Activated naive CD8-positive, alpha-beta T cell treated with anti-CD3 and anti-CD28 coated beads, Interleukin-2, amount 10 ng/mL, durations not matched to agents 7 days and 5 days (primary cell): ENCODE measurements at places on chromosomes 6 and 20.

GRCh38 chr20:39885975-39886649 is 802.9 kb downstream of the MAFB start:
- no peak for DNase-seq

GRCh38 chr6:56335726-56336125 is 88.3 kb upstream of the COL21A1 start:
- no peak for DNase-seq

- DNase-seq = no peak
These were observed 129.0 kb downstream of the SULF2 start for GRCh38 chr20:47656318-47656717.

DNA sequence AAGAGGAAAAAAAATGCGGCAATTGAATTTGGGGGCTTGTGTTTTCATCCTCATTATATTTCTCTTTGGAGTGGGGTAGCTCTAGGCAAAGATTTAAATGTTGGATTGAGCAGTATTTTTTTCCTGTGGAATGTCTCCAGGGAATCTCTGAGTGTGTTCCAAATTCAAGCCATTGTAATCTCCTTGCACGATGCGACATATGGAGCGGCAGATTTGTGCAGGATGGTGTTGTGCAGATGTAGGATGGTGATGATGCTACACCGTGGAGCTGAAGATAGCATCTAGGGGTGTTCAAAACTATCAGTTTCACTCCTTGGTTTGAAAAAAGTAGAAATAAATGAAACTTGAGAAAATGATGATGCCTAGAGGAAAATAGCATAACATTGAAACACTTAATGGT is 777.5 kb upstream of the EPHA7 start:
- DNase-seq = no peak

- no peak for DNase-seq
These were observed 73.8 kb downstream of the EDN3 start for GRCh38 chr20:59374261-59374660.

DNA sequence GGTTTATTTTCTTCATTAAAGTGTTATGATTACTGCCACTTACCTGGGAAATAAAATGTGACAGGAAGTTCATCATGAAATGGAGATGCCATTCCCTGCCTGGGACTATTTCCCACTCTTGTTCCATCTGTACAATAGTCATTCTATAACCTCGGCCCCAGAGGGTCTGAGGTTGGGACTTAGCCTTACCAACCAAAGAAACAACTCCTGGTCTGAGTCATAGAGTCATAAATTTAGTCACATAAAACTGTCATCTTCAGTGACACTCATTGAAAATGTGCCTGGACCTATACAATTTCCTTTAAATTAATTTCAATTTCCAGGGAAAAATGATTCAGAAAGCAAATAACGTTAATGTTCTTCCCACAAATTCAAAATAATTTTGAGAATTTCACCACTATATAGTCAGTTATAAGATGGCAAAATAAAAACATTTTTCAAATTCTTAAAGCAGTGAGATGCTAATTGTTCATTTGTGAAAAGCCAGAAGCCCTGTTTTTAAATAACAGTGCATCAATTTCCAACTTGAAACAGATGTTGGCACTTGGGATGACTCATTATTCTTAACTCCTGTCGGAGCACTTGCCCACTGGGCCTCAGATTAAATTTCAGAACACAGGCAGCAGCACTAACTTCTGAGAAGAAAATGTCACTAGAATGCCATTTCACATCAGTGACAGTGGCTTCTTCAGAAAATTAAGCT is 201.2 kb upstream of the SMLR1 start:
- no peak for DNase-seq

GRCh38 chr20:46400253-46400652 is 6.2 kb downstream of the ELMO2 start:
- DNase-seq = no peak

DNA sequence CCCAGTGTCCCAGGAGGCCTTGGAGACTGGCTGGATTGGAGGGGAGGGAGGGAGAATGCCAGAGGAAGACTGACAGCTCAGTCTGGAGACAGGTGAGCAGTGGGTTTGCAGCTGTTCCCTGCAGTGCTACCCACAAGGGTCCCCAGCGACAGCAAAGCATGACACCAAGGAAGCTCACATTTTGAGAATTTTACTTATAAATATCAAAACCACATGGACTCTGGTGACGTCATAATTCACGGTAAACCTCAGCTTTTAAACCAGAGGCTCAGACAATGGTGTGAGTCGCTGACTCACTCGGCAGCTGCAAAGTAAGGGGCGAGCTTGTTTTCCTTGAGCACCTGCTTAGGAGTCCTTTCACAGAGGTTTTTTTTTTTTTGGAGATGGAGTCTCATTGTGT is 65.2 kb downstream of the THBS2 start:
- DNase-seq = no peak

- DNase-seq = no peak
These were observed 515.2 kb upstream of the JARID2 start for GRCh38 chr6:14730654-14731053.

GRCh38 chr6:16671302-16672289 is 89.7 kb downstream of the ATXN1 start:
- DNase-seq = no peak

GRCh38 chr6:110813338-110814101 is 1.7 kb downstream of the CDK19 start:
- DNase-seq = no peak

- DNase-seq = no peak
These were observed 296.6 kb upstream of the MANEA start for GRCh38 chr6:95280686-95281273.

GRCh38 chr20:8542110-8542486 is 410.0 kb downstream of the PLCB1 start:
- no peak for DNase-seq
